ENCODE measurements at places on chromosomes 5 and 9.

GRCh38 chr5:125295405-125295872 is 549.0 kb upstream of the ZNF608 start:
- no peak for DNase-seq

GRCh38 chr5:170368586-170368985 is 20.6 kb downstream of the KCNMB1 start:
- no peak for DNase-seq

DNA sequence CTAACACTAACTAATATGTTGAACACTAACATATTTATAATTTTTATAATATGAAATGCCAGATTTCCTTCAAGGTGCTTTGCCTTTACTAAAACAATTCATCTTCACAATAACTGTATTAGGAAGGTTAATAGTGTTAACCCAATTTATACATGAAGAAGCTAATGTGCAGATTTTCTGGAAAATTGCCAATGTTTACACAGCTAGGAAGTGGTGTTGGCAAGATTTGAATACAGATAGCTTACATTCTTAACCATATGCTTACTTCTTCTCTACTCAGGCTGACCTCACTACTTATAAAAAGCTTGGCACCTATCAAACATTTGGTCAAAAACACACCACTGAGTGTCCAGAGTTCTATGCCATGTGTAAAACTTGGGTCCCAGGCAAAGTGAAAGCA is 445.4 kb upstream of the ITGA1 start:
- no peak for DNase-seq

DNA sequence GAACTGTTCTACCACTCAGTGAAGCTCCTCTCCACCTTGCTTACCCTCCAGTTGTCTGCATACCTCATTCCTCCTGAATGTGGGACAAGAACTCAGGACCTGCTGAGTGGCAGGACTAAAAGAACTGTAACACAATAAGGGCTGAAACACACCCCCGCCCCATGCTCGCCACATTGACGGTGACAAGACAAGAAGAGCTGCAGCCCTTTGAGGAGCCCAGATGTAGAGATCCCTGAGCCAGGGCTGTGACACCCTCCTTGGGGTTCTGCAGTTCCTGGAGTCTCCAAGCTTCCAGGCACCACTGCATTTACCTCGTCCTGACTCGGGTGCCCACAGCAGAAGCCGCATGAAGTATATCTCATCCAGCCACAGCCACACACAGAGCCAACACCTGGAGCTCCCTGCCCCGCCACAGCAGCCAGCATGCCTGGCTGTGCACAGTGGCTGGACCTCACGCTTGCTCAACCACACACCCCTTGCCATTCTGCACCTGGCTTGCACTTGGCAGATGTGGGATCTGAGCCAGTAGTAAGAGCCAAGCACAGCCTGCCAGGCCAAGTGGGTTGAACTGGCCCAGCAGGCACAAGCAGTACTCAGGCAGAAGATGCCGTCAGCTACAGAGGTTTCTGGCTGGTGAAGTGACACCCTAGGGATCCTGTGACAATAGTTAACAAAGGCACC is 166.1 kb downstream of the RNF180 start:
- DNase-seq: peak; percentile 29

GRCh38 chr5:109407913-109408312 is 1.9 kb downstream of the PJA2 start:
- DNase-seq: no peak

DNA sequence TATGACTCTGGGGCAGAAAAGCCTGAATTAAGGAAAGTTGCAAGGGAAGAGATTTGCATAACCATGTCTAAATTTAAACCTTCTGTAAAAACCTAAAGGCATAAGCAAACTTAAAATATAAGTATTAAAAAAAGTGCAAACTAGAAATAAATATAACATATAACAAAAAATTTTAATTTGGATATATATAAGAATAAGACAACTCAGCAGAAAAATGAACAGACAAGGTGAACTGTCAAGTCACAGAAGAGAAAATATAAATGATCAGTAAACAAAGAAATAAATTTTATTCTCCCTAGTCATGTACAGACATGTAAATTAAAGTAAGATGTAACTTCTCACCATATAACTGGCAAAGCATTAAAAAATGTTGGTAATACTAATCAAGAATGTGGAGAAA is 37.0 kb downstream of the C5orf22 start:
- no peak for DNase-seq

DNA sequence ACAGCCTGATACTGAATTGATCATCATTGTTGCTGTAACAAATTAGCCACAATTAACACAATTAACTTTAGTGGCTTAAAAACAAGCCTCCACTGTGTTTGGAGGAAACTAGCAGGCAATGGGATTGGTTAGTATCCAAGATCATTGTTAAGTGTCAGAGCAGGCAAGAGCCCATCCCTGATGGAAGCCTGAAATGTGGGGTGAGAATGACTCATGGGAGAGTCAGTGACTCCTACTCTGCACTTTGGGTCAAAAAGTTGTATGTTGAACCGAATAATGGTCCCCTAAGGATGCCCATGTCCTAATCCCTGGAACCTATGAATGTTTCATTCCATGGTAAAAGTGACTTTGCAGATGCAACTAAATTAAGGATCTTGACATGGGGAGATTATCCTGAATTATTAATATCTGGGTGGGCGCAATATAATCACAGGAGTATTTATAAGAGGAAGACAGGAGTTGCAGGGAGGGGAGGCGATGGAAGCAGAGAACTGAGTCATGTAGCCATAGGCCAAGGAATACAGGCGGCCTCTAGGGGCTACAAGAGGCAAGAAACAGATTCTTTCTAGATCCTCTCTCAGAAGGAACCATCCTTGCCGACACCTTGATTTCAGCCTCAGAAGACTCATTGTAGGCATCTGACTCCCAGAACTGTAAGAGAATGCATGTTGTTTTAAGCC is 28.8 kb downstream of the ALG2 start:
- DNase-seq: no peak

- DNase-seq: no peak
These were observed 9.4 kb upstream of the ANXA6 start for GRCh38 chr5:151167022-151167421.

DNA sequence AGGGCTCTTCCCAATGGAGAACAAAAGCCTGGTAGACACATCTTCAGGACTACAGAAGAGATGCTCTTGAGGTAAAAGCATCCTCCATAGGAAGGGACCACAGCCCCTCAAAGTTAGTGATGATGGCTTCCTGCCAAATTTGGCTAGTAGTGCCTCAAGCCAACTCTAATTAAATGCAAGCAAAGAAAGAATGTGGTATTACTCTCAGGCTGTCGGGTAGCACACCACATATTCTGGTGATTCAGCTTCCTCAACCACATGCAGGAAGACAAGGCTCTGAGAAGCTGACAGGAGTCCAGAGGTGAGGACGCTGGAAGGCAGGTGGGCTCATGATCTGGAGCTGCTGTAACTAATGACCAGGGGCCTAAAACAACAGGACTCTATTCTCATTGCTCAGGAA is 37.2 kb upstream of the S1PR3 start:
- DNase-seq: no peak

DNA sequence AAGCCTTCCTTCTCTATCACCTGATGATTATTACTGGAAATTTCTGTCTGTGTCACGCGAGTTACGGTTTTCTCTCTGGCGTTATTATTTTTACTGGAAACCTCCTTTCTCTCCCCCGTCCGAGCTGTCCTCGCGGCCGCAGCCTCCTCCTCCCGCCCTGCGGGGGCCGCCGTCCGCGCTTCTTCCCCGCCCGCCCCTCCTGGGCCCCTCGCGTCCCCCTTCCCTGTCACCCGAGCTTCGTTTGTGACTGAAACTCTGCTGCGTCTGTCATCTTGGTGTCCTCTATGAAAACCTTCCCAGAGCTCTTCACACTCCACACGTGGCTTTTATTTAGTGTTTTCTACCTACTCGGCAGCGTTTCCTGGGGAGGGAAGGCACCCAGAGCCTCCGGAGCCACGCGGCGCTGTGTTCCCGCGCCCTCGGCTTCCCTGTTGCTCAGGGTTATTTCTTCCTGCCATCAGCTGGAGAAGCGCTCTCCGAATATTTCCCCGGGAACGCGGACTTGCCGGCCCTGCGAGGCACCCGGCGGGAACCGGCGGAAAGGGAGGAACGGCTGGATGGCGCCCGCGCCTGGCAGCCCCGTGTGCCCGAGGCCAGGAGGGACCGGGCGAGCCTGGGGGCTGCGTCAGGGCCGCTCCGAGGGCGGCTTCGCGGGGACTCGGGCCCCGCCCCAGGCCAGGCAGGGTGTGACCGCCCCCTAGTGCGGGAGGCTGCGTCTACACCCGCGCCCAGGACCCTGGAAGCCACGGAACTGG is 33.9 kb downstream of the TRIP13 start:
- DNase-seq: no peak

DNA sequence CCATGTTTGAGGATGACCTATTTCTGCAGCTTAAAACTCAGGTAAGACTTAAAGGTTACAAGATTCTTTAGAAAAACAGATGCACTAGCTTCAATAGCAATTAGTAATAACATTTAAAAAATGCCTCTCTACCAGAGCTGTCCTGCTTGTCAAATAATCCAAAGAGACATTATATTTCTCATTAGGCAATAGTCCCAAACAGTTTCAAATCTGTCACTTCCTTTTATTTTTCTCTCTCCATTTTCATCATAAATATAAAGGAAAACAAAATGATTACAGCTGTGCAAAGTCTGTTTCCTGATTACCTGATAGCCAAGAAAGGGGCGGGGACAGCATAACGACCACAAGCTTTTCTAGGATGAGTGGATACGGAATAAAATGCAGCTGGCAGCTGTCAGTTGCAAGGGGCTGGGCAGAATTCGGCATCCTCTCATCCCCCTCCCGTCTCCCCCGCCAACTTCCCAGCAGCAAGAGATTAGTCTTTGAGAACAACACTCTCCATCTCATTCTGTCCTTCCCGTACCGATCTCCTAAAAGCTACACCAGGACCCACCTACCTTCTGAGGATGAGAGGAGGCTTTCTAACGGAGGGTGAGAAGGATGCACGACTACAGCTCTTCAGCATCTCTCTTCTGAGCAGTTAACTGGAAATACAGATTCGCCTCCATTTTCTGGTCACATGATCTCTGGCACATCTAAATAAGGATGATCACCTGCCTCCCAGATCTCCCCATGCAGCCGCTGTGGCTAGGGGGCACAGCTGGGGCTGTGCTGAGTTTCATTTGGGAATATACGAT is 72.5 kb upstream of the PCA3 start:
- peak; percentile 84 for DNase-seq

- DNase-seq: no peak
These were observed 50.8 kb downstream of the ITGA1 start for GRCh38 chr5:52838326-52839015.

- no peak for DNase-seq
These were observed 4.0 kb downstream of the PHF19 start for GRCh38 chr9:120872791-120873502.

- no peak for DNase-seq
These were observed 67.0 kb upstream of the TNPO1 start for GRCh38 chr5:72749362-72749997.

- no peak for DNase-seq
These were observed 1065.4 kb downstream of the TAF11L14 start for GRCh38 chr5:18699681-18700080.

DNA sequence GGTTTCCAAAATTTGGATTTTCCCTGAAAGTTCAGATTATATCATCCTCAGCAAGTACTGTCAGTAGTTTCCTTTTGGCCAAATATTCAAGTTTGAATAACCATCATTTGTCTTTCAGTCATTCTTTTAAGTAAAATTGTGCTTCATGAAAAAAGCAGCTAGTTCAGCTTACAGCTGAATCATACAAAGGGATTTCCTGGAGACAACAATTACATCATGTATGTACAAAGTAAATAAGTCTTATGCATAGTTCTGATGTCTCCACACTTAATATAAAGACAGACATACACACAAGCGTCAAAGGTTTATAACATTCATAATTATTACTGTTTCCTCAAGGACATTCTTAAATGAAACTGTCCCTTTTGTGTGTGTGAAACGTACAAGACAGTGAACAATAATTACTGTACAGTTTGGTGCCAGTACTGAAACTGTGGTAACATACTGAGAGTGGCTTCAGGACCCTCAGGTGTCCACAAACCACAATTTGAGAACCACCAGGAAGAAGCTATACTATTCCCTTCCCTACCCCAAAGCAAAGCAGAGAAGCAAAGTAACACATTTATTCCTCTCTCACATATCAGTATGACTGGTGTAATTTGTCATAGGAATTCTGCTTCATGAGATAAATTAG is 746.6 kb downstream of the TAF11L14 start:
- DNase-seq: no peak

DNA sequence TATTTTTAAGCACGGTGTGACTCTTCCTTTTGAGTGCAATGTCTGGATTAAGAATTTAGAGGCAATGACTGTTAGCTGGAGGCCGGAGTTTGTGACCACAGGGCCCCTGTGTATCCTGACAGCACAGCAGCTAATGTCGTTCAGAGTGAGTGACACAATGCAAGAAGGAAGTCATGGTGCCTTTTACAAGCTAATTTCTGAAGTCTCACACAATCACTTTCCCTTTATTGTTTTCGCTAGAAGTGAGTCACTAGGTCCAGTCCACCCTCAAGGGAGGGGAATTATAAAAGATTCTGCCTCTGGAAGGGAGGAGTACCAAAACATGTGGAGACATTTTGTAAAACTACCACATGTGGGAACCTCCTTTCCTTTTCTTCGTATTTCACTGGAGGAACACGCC is 185.5 kb upstream of the FGF10 start:
- DNase-seq: no peak

DNA sequence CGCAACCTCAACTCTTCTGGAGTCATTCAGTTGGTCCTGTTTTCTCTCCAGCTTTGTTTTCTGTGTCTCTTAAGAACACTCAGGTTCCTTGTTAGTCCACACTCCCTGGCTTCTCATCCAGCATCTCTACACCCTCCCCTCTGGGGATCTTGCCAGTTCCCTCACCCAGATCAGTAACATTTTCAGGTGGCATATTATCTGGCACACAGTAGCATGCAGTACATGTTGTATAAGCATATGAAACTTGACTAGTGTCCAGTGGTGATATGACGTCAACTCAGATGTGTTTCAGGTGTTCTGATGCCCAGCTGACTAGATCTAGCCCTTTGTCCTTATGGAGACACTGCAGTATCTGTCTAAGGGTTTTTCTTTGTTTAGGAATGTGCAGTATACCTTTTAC is 184.3 kb downstream of the ARHGAP26 start:
- no peak for DNase-seq

- DNase-seq: no peak
These were observed 26.9 kb upstream of the ANXA6 start for GRCh38 chr5:151184316-151185042.

- DNase-seq: no peak
These were observed 5.7 kb downstream of the TRIM52 start for GRCh38 chr5:181255276-181255675.

- DNase-seq: no peak
These were observed 1.1 kb downstream of the PTGER4 start for GRCh38 chr5:40680741-40681362.

- DNase-seq: no peak
These were observed 125.8 kb upstream of the SHB start for GRCh38 chr9:38194870-38195269.

Data from NCI-H2029 treated with DMSO at 0.1 percent for 48 hours (cell line).